Sigmoid colon (tissue), 7 donors: ENCODE measurements at places on chromosomes 4 and X. TPM values are rescaled to one million over a fixed set of nuclear protein-coding genes. Genes with fewer than 3 reads are reported as not detected.

GRCh38 chrX:110795645-110796406 lies at the start of gene CHRDL1:
Gene CHRDL1, minus strand, starts transcription at chrX:110795817. Its CDS starts 3,636 bp downstream, at chrX:110792181.
- peak; percentile 88 for DNase-seq
- H3K36me3 ChIP-seq, result no peaks in the 10 kb centered on the region
- H3K27me3 ChIP-seq, result peaks cover 6% of the 10 kb centered on the region
- H3K27ac ChIP-seq, result peak within 1 kb of the TSS; percentile 68
- H3K4me1 ChIP-seq, result no peaks in the 10 kb centered on the region
- H3K4me3 ChIP-seq, result peak within 1 kb of the TSS; percentile 50

GRCh38 chr4:81604683-81605218 lies 133.0 kb upstream of the RASGEF1B start:
- H3K4me3 ChIP-seq, result no peak overlapping the region
- H3K27ac ChIP-seq, result no peak overlapping the region
- H3K36me3 ChIP-seq, result no peaks in the 10 kb centered on the region
- peaks cover 16% of the 10 kb centered on the region for H3K4me1 ChIP-seq
- no peak for DNase-seq
- no peaks in the 10 kb centered on the region for H3K27me3 ChIP-seq

The MAGEA2 gene
- not detected for total RNA-seq

- H3K27ac ChIP-seq, result no peak overlapping the region
- H3K27me3 ChIP-seq, result no peaks in the 10 kb centered on the region
- DNase-seq, result no peak
- no peak overlapping the region for H3K4me3 ChIP-seq
- H3K36me3 ChIP-seq, result no peaks in the 10 kb centered on the region
These were observed 100.9 kb downstream of the PTCHD1 start for GRCh38 chrX:23435575-23435974.

- H3K4me1 ChIP-seq, result no peaks in the 10 kb centered on the region
- H3K27ac ChIP-seq, result no peak overlapping the region
- H3K4me3 ChIP-seq, result no peak overlapping the region
- DNase-seq, result no peak
These were observed 325.4 kb downstream of the PCDH10 start for GRCh38 chr4:133474501-133474900.

GRCh38 chr4:69787879-69788278 lies 27.5 kb upstream of the SULT1B1 start:
- H3K4me1 ChIP-seq, result no peaks in the 10 kb centered on the region
- no peaks in the 10 kb centered on the region for H3K36me3 ChIP-seq
- no peak for DNase-seq
- H3K4me3 ChIP-seq, result no peak overlapping the region
- no peak overlapping the region for H3K27ac ChIP-seq

The MTHFD2L gene
- 26.2 TPM for total RNA-seq

The PRRG1 gene
- total RNA-seq, result 5.0 TPM

DNA sequence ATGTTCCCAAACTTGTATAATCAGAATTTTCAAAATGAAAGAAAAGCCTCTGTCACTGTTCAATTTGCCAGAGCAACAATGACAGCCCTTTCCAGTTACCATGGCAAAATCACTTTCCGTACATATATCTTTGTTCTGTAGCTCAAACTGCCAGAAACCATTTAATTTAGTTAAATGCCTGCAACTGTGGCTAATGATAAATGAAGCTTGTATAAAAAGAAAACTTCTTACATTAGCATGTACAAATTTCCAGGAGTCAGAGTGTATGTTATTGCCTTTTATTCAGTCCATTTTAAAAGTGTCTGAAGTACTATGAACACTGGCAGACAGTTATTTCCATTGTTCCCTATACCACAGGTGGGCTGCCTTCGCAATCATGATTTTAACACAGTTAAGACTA lies 30.3 kb downstream of the ARAP2 start:
- no peaks in the 10 kb centered on the region for H3K27me3 ChIP-seq
- H3K4me1 ChIP-seq, result no peaks in the 10 kb centered on the region
- no peak overlapping the region for H3K27ac ChIP-seq
- DNase-seq, result no peak
- no peak overlapping the region for H3K4me3 ChIP-seq
- H3K36me3 ChIP-seq, result no peaks in the 10 kb centered on the region

GRCh38 chrX:119497185-119497584 lies 28.9 kb downstream of the SLC25A5 start:
- peak; percentile 11 for DNase-seq
- no peaks in the 10 kb centered on the region for H3K36me3 ChIP-seq
- no peak overlapping the region for H3K4me3 ChIP-seq
- no peak overlapping the region for H3K27ac ChIP-seq

The SUPT20HL1 gene
- 1.1 TPM for total RNA-seq

- no peaks in the 10 kb centered on the region for H3K27me3 ChIP-seq
- H3K36me3 ChIP-seq, result no peaks in the 10 kb centered on the region
- no peak overlapping the region for H3K27ac ChIP-seq
- H3K4me1 ChIP-seq, result peaks cover 50% of the 10 kb centered on the region
- H3K4me3 ChIP-seq, result no peak overlapping the region
These were observed 1.8 kb downstream of the TAPT1 start for GRCh38 chr4:16224264-16225166.

DNA sequence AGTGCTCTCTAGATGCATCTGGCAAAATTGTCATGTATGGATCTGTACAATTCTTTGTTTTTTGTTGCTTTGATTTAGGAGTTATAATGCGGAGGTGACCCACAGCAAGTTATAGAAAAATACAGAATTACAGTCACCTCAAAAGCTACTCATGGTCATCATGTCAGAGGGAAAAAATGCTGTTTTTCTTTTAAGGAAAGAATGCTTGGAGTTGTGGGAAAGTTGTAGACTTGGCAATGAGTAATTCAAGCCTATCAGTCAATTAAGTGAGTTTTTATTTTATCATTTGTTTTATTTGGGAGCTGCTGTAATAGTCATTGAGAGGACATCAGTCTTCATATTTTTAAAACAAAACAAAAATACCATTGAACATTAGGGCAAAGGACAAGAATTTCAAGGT lies 16.4 kb downstream of the FHL1 start:
- peaks cover 34% of the 10 kb centered on the region for H3K4me1 ChIP-seq
- no peaks in the 10 kb centered on the region for H3K36me3 ChIP-seq
- no peak overlapping the region for H3K4me3 ChIP-seq
- DNase-seq, result no peak

The C4orf51 gene
- total RNA-seq, result not detected

GRCh38 chr4:119103263-119103662 lies 32.4 kb upstream of the MYOZ2 start:
- peaks cover 10% of the 10 kb centered on the region for H3K4me1 ChIP-seq
- H3K36me3 ChIP-seq, result no peaks in the 10 kb centered on the region
- no peak overlapping the region for H3K4me3 ChIP-seq
- no peaks in the 10 kb centered on the region for H3K27me3 ChIP-seq
- DNase-seq, result peak; percentile 72

DNA sequence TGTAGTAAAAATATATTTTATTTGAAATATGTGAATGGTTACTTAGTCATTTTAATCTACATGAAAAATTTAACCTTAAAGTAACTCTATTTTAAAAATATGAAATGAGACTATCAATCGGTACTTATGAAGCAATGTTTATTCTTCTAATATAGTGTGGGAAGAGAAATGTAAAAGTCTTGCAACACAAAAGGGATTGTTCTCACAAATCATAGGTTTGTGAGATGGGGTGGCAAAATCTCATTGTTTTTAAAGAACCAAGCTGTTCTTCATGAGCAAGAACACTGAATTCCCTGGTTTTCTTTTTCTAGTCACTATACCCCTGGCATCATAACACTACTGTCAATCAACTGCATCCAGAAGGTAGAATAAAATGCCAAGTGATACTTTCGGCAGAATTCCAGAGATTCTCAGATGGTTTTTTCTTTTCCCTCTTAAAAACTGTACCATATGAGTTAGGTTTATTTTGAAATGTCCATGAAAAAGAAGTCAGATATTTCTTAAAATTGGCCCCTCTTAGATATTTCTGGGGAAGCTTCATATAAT lies 52.2 kb downstream of the SNCA start:
- no peaks in the 10 kb centered on the region for H3K36me3 ChIP-seq
- no peak overlapping the region for H3K4me3 ChIP-seq
- H3K27me3 ChIP-seq, result no peaks in the 10 kb centered on the region
- H3K4me1 ChIP-seq, result no peaks in the 10 kb centered on the region

The DAPP1 gene
- 2.0 TPM for total RNA-seq

DNA sequence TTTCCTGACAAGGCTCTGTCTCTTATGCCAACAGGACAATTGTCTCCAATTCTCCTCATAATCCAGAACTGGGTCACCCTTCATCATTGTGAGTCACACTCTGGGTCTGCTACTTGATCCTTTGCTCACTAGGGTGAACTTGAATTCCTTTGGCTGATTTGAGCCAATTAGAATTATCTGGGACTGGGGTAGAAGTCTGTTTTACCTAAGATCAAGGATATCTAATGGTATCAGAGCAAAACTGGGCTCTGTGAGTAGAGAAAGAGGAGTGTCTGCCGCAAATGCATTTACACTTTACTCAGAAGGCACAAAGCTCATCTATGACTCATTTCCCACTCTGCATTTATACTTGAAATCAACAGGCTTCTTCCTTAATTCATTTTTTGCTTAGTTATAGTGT lies 72.6 kb downstream of the PITX2 start:
- no peak overlapping the region for H3K27ac ChIP-seq
- no peaks in the 10 kb centered on the region for H3K27me3 ChIP-seq
- H3K36me3 ChIP-seq, result no peaks in the 10 kb centered on the region
- no peak for DNase-seq
- no peak overlapping the region for H3K4me3 ChIP-seq

GRCh38 chr4:169099771-169100180 lies 89.7 kb upstream of the CBR4 start:
- H3K27me3 ChIP-seq, result no peaks in the 10 kb centered on the region
- H3K27ac ChIP-seq, result peak overlapping the region; percentile 65
- H3K36me3 ChIP-seq, result no peaks in the 10 kb centered on the region
- H3K4me1 ChIP-seq, result peaks cover 34% of the 10 kb centered on the region
- peak; percentile 66 for DNase-seq

DNA sequence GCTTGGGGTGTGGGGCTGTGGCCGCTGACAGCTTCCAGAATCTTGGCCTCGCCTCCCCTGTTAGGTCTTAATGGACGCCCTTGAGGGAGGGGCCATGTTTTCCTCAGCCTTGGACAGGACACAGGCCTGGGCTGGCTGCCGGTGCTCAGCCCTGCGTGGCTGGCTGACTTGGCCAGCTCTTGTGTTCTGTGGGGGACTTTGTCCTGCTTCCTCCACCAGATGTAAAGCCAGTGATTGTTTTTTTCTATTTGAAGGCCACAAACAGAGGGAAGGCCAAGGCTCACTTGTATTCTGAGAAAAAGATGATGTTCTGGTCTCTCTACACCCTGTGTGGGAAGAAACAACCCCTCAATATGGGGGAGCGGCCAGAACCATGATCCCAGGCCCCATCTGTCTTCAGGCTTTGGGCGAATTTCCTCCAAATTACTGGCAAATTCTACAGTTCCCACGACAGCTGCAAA lies 71.3 kb downstream of the HTRA3 start:
- H3K4me3 ChIP-seq, result no peak overlapping the region
- H3K27ac ChIP-seq, result peak overlapping the region; percentile 63
- peak; percentile 96 for DNase-seq
- H3K36me3 ChIP-seq, result no peaks in the 10 kb centered on the region

DNA sequence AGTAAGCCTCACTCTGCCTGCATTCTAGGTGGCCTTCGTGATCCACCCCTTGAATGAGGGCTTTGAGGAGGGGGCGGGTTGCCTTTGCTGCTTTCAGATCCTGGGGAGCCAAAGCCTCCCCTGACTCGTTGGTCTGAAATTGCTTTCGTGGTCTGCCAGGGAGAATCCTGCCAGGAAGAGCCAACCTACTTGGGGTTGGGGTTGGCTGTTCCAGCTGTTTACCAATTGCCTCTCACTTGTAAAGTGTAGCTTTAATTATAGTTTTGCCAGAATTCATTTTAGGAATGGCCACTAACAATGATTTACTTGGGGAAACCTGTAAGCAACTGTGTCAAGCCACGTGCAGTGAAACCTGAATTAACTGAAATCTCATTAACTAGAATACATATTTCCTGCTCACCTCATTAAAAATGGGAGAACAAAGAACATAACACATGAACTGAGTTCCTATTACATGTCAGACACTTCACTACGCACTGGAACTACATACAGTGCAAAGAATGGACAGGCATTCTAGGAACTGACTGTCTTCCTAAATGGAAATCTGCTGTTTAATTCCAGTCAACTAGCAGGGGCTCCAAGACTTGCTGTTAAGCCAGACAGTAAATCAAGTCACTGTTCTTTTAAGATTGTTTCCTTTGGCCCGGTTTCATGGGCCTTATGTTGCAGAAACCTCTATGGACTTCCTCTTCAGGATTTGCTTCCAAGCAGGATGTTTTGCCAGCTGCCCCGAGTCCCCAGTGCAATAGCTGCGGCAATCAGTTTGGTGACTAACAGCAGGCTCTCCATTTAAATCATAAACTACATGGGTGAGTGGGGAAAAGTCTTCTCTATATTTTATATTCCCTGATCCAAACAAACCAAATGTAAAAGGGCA lies 16.4 kb upstream of the NKRF start:
- DNase-seq, result peak; percentile 71
- no peaks in the 10 kb centered on the region for H3K36me3 ChIP-seq
- H3K27me3 ChIP-seq, result no peaks in the 10 kb centered on the region

- H3K4me3 ChIP-seq, result no peak overlapping the region
- H3K36me3 ChIP-seq, result no peaks in the 10 kb centered on the region
- H3K4me1 ChIP-seq, result peaks cover 99% of the 10 kb centered on the region
- DNase-seq, result no peak
- H3K27me3 ChIP-seq, result no peaks in the 10 kb centered on the region
These were observed 99.1 kb downstream of the AFF1 start for GRCh38 chr4:87033902-87034301.

- H3K27ac ChIP-seq, result peak overlapping the region; percentile 14
- H3K27me3 ChIP-seq, result no peaks in the 10 kb centered on the region
- H3K36me3 ChIP-seq, result no peaks in the 10 kb centered on the region
- peaks cover 22% of the 10 kb centered on the region for H3K4me1 ChIP-seq
- DNase-seq, result peak; percentile 29
- H3K4me3 ChIP-seq, result no peak overlapping the region
These were observed 30.9 kb upstream of the FAM156A start for GRCh38 chrX:52988985-52989917.

DNA sequence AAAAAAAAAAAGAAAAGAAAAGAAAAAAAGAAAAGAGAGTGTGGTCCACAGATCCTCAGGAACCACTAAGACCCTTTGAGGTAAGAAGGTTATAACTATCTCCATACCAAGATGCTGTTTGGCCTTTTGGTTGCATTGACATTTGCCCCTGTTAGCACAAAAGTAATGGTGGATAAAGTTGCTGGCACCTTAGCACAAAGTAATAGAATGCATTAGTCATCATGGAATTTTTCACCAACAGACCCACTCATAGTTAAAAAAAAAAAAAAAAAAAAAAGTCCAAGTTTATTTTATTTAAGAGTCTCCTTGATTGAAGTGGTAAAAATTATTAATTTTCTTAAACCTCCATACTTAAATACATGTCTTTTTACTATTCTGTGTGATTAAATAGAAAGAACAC lies 78.4 kb upstream of the RBPJ start:
- no peaks in the 10 kb centered on the region for H3K27me3 ChIP-seq
- no peak overlapping the region for H3K4me3 ChIP-seq
- no peak overlapping the region for H3K27ac ChIP-seq
- peaks cover 16% of the 10 kb centered on the region for H3K4me1 ChIP-seq
- H3K36me3 ChIP-seq, result no peaks in the 10 kb centered on the region
- DNase-seq, result no peak

GRCh38 chrX:69627744-69628143 lies 11.8 kb downstream of the EDA start:
- no peak overlapping the region for H3K27ac ChIP-seq
- no peak overlapping the region for H3K4me3 ChIP-seq
- H3K27me3 ChIP-seq, result no peaks in the 10 kb centered on the region
- H3K4me1 ChIP-seq, result no peaks in the 10 kb centered on the region

The ADH6 gene
- not detected for total RNA-seq

The NALF2 gene
- total RNA-seq, result not detected

GRCh38 chr4:72473434-72473900 lies 95.6 kb downstream of the ADAMTS3 start:
- H3K27ac ChIP-seq, result no peak overlapping the region
- H3K4me1 ChIP-seq, result no peaks in the 10 kb centered on the region
- no peaks in the 10 kb centered on the region for H3K27me3 ChIP-seq
- DNase-seq, result no peak
- no peaks in the 10 kb centered on the region for H3K36me3 ChIP-seq
